ENCODE measurements at places on chromosomes 6 and 20. TPM values are rescaled to one million over a fixed set of nuclear protein-coding genes. Genes with fewer than 3 reads are reported as not detected.

ERVFRD-1 gene
- total RNA-seq, result not detected

DNA sequence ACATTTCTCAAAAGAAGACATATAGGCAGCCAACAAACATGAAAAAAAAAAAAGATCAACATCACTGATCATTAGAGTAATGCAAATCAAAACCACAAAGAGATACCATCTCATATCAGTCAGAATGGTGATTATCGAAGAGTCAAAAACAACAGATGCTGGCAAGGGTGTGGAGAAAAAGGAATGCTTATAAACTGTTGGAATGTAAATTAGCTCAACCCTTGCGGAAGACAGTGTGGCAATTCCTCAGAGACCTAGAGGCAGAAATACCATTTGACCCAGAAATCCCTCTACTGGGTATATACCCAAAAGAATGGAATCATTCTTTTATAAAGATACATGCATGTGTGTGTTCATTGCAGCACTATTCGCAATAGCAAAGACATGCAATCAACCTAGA lies 303.8 kb upstream of the THEMIS start:
- DNase-seq, result no peak

MUC21 gene
- not detected for total RNA-seq

VWA7 gene
- total RNA-seq, result 2.9 TPM

- no peak for DNase-seq
Measured at GRCh38 chr6:154815938-154816820, 83.0 kb downstream of the SCAF8 start.

ARFGEF3 gene
- total RNA-seq, result not detected

CAGE1 gene
- total RNA-seq, result 0.57 TPM

DNA sequence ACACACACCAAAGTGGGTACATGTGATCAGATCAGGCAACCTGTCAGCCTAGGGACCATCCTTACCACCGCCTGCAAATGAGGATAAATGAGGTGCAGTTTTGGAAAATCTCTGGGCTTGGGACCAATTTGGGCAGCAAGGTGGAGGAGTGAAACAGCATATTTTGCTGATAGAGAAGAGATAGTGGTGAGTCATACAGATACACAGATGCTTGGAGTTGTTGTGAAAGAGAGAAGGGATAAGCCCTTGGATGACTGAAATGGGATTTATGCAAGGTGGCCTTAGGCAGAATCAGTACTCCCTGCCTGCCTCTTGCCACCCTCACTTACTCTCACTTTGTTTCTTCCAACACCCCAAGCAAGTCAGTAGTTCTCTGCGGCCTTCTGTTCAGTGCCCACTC lies 34.7 kb downstream of the BMP2 start:
- DNase-seq, result no peak

DNA sequence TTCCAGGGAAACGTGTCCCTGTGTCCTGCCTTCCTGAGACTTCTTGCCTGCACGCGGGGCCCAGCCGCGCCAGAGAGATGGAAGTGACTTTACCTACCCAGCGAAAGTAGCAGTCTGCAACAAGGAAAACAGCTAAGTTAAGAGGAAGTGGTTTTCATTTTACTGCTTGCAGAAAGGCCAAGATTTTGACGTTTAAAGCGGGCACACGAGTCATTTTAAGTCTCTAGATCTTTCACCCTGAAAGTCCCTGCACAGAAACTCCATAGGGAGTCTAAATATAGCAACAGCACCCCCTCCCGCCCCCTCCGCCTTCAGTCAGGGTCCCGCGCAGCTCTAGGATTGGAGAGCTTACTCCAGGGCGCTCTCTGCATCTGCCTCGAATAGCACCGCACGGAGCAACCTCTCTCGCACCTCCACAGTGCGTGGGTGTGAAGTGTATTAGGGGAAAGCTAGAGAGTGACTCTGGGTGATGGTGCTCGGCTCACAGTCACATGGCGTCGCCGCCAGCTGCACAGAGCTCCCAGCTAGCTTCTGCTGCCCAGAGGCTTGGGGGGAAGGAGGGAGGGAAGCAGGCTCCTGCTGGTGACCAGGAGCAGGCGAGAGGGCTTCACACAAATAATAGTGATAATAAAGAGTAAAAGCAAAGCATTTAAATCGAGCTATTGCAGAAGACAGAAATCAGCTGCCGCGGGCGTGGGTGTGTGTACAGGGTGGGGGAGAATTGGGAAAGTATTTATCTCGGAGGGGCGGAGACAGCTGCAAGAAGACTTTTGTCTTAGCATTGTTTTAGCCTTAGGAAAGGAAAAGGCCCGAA lies 1.8 kb upstream of the KCNQ5 start:
- DNase-seq, result no peak

GCNT2 gene
- 2.9 TPM for total RNA-seq
